HFFc6 (cell line): ENCODE measurements at places on chromosomes 5 and 9. TPM values are rescaled to one million over a fixed set of nuclear protein-coding genes. Genes with fewer than 3 reads are reported as not detected.

The FAM200C gene
- 1.9 to 2.5 TPM (median 2.5 TPM) in 3 replicates for total RNA-seq

DNA sequence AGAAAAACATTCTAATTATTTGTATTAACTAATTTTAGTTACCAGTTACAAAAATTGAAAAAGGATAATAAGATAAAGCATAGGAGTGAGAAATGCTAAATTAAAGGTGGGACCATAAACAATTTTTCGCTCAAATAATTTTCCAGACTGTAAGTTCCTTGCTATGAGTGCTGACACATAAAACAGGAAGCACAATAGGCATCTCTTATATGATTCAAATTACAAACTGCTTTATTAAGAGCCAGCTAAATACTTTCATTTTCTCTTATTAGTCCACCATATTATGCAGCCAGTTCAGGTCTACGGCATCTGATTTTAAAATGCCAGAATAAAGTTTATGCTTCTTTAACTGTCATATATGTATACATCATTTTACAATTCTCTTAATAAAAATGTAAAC, 4.4 kb downstream of the RC3H2 start:
- H3K27me3 ChIP-seq: no peaks in the 10 kb centered on the region
- H3K4me3 ChIP-seq: peak overlapping the region; percentile 55
- peak overlapping the region; percentile 58 for H3K27ac ChIP-seq
- H3K4me1 ChIP-seq: peaks cover 42% of the 10 kb centered on the region

DNA sequence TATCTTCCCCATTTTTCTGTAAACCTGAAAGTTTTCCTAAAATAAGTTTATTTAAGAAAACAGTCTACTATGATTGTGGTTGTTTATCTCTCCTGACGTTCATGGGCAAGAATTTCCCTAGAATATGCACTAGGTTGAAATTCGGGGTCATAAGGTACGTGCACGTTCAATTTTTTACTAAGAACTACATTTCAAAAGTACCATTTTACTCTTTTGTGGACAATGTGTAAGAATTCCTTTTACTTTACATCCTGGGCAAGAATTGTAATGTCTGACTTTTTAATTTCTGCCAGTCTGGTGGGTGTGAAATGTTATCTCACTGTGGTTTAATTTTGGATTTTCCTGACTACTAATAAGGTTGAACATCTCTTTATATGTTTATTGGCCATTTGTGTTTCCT, 12.4 kb downstream of the IL5 start:
- no peak overlapping the region for H3K4me3 ChIP-seq
- no peaks in the 10 kb centered on the region for H3K36me3 ChIP-seq
- DNase-seq: no peak
- H3K27ac ChIP-seq: no peak overlapping the region
- peaks cover 17% of the 10 kb centered on the region for H3K27me3 ChIP-seq

- H3K36me3 ChIP-seq: no peaks in the 10 kb centered on the region
- H3K27ac ChIP-seq: no peak overlapping the region
- peaks cover 6% of the 10 kb centered on the region; the same call in 1 of the 2 replicates for H3K4me1 ChIP-seq
- no peak for DNase-seq
These were observed 43.3 kb upstream of the ZNF622 start for GRCh38 chr5:16508730-16509531.

GRCh38 chr5:129541648-129542251, 81.7 kb downstream of the ADAMTS19 start:
- DNase-seq: no peak
- no peak overlapping the region for H3K27ac ChIP-seq
- H3K4me3 ChIP-seq: no peak overlapping the region
- no peaks in the 10 kb centered on the region; the same call in 1 of the 2 replicates for H3K27me3 ChIP-seq
- no peaks in the 10 kb centered on the region for H3K36me3 ChIP-seq

DNA sequence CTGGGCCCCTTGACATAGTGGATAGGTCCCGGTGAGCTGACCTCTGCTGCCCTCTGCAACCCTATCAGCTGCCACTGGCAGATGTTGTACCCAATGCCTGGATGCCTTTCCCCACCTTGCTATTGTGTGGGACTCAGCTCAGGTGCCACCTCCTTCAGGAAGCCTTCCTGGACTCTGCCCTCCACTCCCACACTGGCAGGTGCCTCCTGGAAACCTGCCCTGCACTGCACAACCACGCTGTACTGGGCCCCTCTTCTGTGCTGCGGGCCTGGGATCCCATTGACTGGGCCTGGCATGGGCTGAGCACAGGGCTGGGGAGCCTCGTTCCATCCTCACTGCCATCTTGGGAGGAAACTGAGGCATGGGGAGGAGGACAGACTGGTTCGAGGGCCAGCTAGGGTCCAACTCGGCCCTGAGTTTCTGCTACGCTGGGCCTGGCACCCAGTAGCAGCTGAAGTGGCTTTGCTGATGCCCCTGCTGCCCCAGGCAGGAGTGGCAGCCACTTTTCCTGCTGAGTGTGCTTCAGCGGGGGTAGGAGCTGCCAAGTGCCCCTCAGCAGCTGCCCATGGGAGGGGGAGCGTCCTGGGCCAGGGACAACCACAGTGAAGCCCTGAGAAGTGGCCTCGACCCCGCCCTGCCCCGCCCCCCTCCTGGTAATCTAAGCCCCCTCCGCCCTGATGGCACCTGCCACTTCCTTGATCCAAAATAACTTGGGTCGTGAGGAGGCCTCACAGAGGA, 1.3 kb downstream of the AK1 start:
- H3K27ac ChIP-seq: no peak overlapping the region; the same call in 1 of the 2 replicates
- H3K36me3 ChIP-seq: no peaks in the 10 kb centered on the region
